Stimulated activated CD8-positive, alpha-beta memory T cell treated with anti-CD3 and anti-CD28 coated beads, Interleukin-15, amount 100 ng/mL, for 24 hours (primary cell): ENCODE measurements at places on chromosomes 5 and 9.

DNA sequence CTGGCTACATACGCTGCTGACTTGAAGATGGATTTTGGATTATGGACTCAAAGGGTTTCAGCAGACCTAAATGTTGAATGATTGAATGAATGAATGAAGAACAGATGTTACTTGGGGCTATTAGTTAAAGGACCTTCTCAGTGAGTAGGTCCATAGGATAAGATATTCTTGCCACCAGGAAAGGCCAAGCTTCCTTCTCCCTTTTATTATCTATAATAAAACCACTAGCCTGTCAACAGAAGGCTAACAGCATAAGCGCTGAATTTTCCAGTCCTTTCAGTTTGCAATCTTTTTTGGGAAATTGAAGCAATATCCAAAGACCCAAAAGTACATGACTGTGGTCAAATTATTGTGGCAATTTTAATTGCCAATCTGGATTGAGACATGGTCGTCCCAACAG is 113.3 kb downstream of the SV2C start:
- no peak for DNase-seq

DNA sequence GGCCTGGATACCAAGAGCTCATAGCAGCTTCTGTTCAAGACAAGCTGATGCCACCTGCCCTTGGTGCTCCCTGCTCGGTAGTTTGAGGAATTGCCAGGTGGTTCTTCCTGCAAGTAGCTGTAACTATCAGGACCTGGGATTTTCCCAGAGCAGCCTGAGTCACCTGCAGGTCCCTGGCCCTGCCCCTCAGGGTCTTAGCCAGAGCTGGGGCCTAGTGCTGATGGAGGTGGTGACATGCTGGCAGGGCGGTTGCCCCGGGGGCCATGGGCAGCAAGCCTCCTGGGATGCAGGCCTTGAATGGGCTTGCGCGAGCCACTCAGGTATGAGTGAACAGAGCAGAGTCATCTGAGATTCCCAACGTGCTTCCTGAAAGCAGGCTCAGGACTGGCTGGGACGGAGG is 262.3 kb downstream of the HSPA4 start:
- DNase-seq = no peak

DNA sequence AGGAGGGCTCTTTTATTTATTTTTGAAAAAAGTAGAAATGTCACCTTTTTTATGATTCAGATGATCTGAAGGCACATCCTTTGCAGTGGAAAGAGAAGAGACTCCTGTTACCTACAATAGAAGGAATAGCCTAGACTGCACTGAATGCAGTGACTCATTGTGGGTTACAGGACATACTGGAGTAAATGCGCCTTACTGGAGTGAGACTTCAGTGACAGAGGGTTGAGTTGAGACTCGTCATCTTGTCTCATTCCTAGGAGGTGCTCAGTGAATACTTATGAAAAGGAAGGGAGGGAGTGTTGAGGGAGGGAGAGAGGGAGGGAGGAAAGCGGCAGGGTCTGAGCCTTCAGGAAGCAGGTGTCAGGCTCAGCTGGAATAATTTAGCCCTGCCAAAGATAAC is 25.2 kb downstream of the ANKRA2 start:
- no peak for DNase-seq

DNA sequence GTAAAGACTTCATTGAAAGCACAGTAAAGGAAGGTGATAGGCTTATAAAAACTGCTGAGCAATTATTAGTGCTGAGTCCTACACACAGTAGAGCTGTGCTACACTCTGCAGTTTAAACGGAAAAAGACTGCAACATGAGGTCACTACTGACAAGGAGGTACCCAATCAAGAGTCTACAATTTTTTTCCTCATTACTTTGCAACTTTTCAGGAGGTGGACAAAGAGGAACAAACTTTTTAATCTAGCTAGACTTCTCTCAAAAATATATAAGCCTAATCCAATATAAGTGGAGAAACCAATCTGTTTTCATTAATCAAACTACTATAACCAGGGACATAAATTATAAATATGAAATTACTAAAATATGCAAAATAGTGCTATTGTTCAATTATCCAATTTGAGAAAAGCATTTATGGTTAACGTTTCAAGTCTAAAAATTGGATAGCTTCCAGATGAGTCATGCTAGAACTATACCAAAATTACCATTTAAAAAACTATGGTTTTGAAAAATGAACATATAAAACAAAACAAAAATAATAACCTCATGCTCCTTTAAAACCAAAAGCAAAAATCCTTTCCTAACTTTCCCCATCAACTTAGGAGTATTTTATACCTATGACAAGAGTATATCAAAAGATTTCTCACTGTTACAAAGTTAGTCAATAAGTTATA is 37.7 kb downstream of the FAM13B start:
- DNase-seq = no peak

DNA sequence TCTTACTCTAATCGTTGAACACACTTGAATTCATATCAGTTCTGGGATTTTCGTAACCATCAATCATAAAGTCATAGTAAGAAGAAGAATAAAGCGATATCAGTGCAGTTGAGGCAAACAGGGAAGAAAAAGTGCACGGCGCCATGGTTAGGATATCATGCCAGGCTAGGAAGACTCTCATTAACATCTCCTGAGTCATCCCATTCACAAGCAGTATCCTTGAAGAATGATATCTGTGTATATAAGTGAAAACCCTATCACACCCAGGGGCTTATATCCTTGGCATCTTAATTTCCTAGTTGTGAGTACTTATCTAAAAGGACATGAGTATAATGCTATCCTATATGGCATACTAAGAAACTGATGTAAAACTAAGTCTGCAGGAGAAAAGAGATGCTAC is 38.6 kb downstream of the NFIB start:
- DNase-seq = no peak

DNA sequence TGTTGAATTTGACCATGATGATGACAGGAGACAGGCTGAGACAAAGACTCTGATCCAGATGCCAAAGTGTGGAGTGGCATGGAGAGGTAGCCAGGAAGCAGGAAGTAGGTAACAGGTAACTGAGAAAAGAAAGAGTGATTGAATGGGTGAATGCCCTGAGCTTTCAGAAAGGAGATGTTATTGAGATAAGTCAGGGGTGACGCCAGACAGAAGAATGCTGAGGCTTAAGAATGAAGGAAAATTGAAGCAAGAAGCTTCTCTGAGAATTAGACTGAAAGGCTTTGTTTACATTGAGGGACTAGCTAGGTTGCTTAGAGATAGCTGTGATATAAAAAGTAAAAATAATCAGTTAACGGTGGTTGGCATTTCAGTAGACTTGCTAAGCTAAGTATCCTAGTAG is 165.7 kb downstream of the PSAT1 start:
- no peak for DNase-seq

- DNase-seq = no peak
These were observed 355.5 kb downstream of the TLR4 start for GRCh38 chr9:118059484-118060278.

DNA sequence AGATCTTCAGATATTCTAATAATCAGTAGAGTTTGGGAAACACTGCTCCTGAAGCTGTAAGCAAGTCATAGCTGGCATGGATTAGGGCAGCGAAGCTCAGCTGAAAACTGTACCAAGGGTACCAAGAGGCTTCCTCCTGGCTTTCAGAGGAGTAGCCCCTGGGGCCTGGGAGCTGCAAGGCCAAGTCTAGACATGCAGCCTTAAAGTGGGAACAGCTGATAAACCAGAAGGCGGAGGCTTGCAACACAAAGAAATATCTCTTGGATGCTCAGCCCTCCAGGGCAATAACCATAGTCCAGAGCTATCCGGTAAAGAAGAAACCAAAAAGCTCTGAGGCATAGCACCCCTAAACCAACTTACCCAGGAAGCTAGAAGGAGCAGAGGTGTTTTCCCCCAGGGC is 51.5 kb downstream of the MRPS30 start:
- DNase-seq = no peak

DNA sequence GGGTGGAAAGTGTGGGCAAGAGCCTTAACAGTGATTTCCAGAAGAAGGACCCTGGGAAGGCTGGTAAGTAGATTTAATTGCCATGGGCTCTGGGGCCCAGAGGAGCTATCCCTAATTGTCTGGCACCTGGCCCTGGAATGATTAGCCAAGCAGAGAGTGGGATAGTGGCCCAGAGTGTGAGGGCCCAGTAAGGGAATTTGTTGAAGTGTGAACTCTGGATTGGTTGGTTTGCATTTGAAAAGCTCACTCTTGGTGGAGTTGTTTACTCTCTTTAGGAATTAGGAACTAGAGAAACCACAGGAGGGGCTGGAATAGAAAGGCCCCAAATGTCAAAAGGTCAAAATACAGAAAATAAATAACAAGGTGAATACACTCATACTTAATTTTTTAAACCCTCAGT is 207.1 kb downstream of the GABRG2 start:
- no peak for DNase-seq

DNA sequence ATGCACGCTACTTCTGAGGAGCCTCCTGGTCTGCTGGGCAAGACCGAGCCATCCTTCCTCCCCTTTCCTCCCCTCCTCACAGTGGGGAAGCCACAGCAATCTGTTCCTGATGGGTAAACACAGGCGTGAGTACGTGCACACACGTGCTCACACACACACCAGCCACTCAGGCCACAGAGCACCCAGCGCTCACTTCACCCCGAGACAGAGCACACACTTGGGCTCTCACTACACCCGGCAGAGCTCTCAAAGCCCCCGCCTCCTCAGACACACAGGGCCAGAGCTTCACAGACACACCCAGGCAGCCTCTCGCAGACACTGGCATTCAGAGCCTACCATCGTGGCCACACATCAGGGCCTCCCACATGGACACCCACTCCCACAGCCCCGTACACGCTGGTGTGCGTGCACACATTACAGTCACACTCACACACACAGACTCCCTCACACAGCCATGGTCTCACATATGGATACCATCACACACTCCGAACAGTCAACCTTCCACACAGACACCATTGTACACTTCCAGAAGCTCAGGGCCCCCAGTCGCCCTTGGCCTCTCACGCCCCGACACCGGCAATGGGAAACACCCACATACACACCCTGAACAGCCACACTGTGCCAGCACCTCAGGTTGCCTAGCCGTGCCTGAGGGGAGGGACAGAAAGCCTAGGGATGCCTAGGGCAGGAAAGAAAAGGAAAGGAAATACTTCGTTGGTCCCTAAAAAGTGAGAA is 13.5 kb downstream of the CNTFR start:
- no peak for DNase-seq

DNA sequence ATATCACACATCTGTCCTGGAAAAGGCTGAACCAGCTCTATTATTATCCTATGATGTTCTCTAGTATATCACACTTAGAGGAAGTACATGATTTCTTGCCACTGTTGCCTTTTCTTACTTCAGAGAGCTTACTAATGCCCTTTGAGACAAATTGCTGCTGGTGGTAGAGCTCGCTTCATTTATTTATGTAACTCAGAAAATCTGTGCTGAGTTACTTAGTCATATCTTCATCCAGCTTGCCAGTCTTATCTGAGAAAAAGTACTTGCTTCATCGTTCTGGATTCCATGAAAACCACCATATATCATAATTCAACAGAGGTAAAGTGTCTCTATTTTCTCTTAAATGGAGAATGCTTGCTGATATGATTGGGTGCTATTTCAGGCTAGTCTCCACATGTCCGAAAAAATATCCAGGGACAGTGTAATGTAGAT is 26.6 kb downstream of the PTPDC1 start:
- no peak for DNase-seq

GRCh38 chr5:142830241-142831008 is 60.2 kb downstream of the ARHGAP26 start:
- DNase-seq = no peak

DNA sequence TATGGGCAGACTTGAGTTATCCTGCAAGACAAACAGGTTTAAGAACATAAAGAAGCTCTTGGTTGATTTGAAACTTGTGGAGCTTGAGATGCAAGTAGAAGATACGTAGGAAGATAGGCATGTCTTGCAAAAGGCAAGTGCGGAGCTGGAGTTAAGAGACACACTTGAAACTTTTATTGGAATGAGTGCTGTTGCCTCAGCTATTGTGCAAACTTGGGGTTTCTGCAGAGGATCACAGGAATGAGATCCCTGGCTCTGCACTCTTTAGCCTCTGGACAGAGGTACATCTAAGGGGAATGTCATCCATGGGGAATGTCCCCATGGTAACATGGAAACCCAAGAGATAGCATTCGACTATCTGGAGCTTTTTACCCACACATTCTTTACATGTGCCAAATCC is 121.1 kb downstream of the ADCY2 start:
- DNase-seq = no peak

GRCh38 chr5:75933489-75933888 is 149.7 kb upstream of the SV2C start:
- no peak for DNase-seq

- no peak for DNase-seq
These were observed 176.2 kb downstream of the GABBR2 start for GRCh38 chr9:98532574-98532973.

- DNase-seq = no peak
These were observed 374 bp upstream of the SLC1A3 start for GRCh38 chr5:36606036-36606427.

DNA sequence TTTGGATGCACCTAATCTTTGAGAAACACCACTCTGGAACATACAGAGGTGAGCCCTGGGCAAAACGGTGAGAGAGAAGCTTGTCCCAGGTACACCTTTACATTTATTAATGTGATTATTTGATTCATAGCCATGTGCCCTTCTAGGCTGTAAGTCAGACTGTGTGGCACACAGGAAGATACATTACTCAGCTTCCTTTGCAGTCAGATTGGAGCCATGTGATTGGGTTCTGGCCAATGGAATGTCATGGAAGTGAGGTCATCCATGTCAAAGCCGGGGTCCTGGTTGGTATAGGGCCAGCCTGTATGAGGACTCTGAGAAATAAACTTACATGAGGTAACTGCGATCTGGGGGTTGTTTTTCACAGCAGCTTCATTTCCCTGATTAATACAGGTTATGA is 106.8 kb upstream of the CD180 start:
- no peak for DNase-seq
